Bronchial smooth muscle cell (primary cell): ENCODE measurements at places on chromosomes 12 and 14. TPM values are rescaled to one million over a fixed set of nuclear protein-coding genes. Genes with fewer than 3 reads are reported as not detected.

ASB2 gene
- 0.09 and 0.32 TPM in 2 replicates for total RNA-seq

ADGRD1 gene
- total RNA-seq: 0.47 and 10.8 TPM in 2 replicates

CRACR2A gene
- total RNA-seq: 9.5 and 9.8 TPM in 2 replicates

SAMD15 gene
- total RNA-seq: 0.94 and 1.3 TPM in 2 replicates

HPD gene
- 0.60 and 1.7 TPM in 2 replicates for total RNA-seq

TESPA1 gene
- not detected in 2 replicates for total RNA-seq

GPR137C gene
- 0.43 and 0.79 TPM in 2 replicates for total RNA-seq

RFLNA gene
- total RNA-seq: 0.32 and 1.1 TPM in 2 replicates

AP1G2 gene
- total RNA-seq: 10.1 and 15.0 TPM in 2 replicates
